ENCODE measurements at places on chromosomes 4 and X.

GRCh38 chr4:152310257-152310656, 225.6 kb downstream of the FBXW7 start:
- H3K27ac ChIP-seq: no peak overlapping the region
- DNase-seq: no peak
- no peaks in the 10 kb centered on the region for H3K36me3 ChIP-seq

DNA sequence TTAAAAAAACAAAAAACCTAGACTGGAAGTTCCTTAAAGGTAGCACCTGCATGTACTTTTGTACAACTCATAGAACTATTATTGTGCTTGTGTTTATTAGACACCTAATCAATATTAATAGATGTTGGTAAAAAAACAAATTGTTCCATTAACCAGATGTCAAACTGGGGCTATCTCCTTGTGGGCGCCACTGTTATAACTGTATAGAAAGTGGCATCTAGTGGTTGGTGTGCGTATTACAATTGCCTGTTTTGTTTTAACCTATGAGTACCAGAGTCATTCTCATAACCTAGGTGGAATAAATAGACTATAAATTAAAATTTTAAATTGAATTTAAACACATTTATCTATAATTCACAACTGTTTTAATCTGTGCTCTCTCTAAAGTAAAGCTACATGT, 97.4 kb downstream of the COL4A5 start:
- no peaks in the 10 kb centered on the region for H3K36me3 ChIP-seq
- H3K27me3 ChIP-seq: no peaks in the 10 kb centered on the region
- no peaks in the 10 kb centered on the region for H3K4me1 ChIP-seq
- H3K27ac ChIP-seq: no peak overlapping the region
- peak; percentile 41 for DNase-seq

DNA sequence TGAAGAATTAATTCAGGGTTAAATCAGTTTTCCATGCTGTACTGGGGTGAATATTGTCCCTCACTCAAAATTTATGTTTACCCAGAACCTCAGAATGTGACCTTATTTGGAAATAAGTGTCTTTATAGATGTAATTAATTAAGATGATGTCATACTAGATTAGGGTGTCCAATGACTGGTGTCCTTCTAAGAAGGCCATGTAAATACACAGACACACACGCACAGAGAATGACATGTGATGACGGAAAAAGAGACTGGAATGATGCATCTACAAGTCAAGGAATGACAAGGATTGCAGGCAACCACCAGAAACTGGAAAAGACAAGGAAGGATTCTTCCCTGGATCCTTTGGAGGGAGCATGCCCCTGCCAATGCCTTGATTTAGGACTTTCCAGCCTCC, 84.6 kb upstream of the GPR34 start:
- no peaks in the 10 kb centered on the region for H3K4me1 ChIP-seq
- DNase-seq: no peak
- H3K27ac ChIP-seq: no peak overlapping the region
- H3K36me3 ChIP-seq: no peaks in the 10 kb centered on the region
- H3K27me3 ChIP-seq: no peaks in the 10 kb centered on the region
- H3K4me3 ChIP-seq: no peak overlapping the region

DNA sequence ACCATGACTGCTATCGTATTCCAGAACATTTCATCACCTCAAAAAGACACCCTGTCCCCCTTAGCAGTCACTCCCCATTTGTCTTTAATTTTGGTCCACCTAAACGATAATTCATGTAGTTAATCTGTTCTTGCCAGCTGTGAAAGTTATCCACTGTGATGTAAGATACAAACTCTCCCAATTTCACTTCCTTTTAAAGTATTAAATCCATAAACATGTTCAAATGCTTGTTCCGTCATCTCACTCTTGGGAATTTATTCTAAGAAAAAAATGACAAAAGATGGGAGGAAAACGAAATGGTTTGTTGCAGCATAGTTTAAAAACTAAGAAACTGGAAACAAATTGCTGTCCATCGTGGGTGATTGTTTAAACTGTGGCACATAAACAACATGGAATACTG, 53.7 kb upstream of the IRF2 start:
- no peaks in the 10 kb centered on the region for H3K4me1 ChIP-seq
- H3K27ac ChIP-seq: no peak overlapping the region
- H3K4me3 ChIP-seq: no peak overlapping the region
- DNase-seq: no peak

DNA sequence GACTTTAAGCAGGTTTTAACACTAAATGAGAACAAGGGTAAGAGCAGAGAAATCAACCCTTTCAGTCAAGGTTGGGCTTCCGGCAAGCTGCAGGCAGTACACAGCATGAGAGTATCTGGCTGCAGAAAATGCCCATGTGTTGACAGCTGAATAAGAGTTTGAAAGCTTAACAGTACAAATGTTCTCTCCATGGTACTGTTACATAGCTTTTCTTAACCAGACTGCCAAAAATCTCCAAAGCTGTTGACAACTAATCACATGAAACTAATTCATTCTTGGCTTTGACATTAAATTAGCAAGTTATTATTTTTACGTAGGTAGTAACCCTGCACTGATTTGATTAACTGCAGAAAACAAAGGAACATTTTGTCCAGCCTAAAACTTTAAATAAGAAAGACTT, 153.5 kb downstream of the SLC10A7 start:
- no peak overlapping the region for H3K4me3 ChIP-seq
- H3K27ac ChIP-seq: no peak overlapping the region
- H3K4me1 ChIP-seq: peaks cover 27% of the 10 kb centered on the region
- no peak for DNase-seq
- H3K36me3 ChIP-seq: no peaks in the 10 kb centered on the region

- DNase-seq: no peak
- no peaks in the 10 kb centered on the region for H3K4me1 ChIP-seq
- H3K27ac ChIP-seq: no peak overlapping the region
- H3K36me3 ChIP-seq: no peaks in the 10 kb centered on the region
- no peaks in the 10 kb centered on the region for H3K27me3 ChIP-seq
Measured at GRCh38 chr4:98245226-98245625, 16.0 kb upstream of the RAP1GDS1 start.

DNA sequence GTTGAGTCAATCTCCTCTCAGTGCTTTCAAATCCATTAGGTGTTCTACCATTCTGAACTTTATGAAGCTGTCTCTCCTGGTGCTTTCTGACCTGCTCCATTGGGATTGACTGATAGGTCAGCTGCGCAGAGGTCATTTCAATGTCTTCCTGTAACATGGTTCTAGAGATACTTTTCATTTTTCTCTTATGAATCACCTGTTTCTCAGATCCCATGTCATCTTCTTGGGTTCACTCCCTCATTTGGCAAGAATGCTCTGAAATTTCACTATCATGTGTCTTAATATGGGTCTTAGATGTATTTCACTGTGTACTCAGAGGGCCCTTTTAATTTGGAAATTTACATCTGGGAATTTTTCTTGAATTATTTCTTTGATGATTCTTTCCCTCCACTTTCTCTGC, 13.8 kb upstream of the PGM2 start:
- H3K27me3 ChIP-seq: no peaks in the 10 kb centered on the region
- no peak for DNase-seq
- no peaks in the 10 kb centered on the region for H3K36me3 ChIP-seq
- no peak overlapping the region for H3K4me3 ChIP-seq

DNA sequence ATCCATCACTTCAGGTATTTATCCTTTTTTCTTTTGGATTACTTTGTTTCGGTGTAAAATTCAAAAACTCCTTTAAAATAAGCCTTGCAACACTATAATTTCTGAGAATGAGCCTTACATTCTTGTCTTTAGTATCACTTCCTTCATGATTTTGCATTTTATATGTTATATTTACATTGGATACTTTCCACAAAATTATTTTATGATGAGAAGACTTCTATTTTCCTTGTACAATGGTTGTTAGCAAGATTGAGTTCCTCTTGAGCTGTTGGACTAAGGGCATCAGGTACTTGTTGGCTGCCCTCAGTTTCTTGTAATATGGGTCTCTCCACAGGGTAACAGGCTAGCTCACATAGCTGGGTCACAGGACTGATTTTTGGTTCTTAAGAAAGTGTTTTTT, 22.7 kb upstream of the HPGDS start:
- DNase-seq: no peak
- H3K4me1 ChIP-seq: no peaks in the 10 kb centered on the region
- H3K4me3 ChIP-seq: no peak overlapping the region

GRCh38 chr4:128916832-128917231, 107.3 kb downstream of the JADE1 start:
- peak overlapping the region; percentile 9 for H3K27ac ChIP-seq
- no peaks in the 10 kb centered on the region for H3K27me3 ChIP-seq
- no peak for DNase-seq
- no peaks in the 10 kb centered on the region for H3K4me1 ChIP-seq
- no peaks in the 10 kb centered on the region for H3K36me3 ChIP-seq

- H3K4me1 ChIP-seq: peaks cover 26% of the 10 kb centered on the region
- peaks cover 5% of the 10 kb centered on the region for H3K27me3 ChIP-seq
- no peak for DNase-seq
- no peak overlapping the region for H3K4me3 ChIP-seq
- H3K36me3 ChIP-seq: no peaks in the 10 kb centered on the region
Measured at GRCh38 chr4:4391866-4392265, 5.0 kb downstream of the NSG1 start.

DNA sequence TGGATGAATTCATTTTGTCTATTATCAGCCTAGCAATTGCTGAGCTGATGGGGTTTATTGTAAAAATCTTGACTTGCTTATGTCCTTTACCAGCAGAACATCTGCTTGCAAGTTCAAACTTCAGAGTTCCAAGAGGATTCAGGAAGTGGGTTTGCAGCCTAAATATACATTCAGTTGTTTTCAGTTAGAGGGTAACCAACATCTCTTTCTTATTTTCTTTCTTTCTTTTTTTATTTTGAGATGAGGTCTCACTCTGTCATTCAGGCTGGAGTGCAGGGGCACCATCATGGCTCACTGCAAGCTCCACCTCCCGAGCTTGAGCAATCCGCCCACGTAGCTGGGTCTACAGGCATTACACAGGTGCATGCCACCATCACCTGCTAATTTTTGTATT, 31.4 kb upstream of the FHL1 start:
- no peak for DNase-seq
- H3K4me1 ChIP-seq: no peaks in the 10 kb centered on the region
- no peak overlapping the region for H3K4me3 ChIP-seq
- H3K27me3 ChIP-seq: no peaks in the 10 kb centered on the region
- peak overlapping the region; percentile 22 for H3K27ac ChIP-seq

Data from stomach (tissue), 19 donors.